ENCODE measurements at places on chromosomes 7 and 10.

DNA sequence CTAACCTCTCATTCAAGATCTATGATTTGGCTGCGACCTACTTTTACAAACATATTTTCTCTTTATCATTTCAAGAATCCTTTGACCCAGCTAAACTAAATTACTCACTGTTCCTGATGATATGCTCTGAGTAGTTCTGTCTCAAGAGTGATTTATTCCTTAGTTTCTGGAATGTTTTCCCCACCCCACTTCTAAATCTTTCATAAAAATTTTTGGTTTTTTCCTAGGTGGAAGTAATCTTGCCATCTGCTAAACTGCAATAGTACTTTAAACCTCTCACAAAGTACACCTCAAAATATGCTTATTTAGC lies 170.8 kb downstream of the DNAJC1 start:
- no peak for DNase-seq

DNA sequence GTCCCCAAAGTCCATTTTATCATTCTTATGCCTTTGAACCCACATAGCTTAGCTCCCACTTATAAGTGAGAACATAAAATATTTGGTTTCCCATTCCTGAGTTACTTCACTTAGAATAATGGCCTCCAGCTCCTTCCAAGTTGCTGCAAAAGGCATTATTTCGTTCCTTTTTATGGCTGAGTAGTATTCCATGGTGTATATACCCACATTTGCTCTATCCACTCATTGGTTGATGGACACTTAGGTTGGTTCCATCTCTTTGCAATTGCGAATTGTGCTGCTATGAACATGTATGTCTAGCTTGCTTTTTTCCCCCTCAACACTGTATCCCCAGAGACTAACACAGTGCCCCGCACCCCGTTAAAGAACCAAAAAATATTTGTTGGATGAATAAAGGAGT lies 670 bp upstream of the CAPZA2 start:
- DNase-seq: no peak

- no peak for DNase-seq
These were observed 26.4 kb upstream of the SVOPL start for GRCh38 chr7:138727336-138728099.

DNA sequence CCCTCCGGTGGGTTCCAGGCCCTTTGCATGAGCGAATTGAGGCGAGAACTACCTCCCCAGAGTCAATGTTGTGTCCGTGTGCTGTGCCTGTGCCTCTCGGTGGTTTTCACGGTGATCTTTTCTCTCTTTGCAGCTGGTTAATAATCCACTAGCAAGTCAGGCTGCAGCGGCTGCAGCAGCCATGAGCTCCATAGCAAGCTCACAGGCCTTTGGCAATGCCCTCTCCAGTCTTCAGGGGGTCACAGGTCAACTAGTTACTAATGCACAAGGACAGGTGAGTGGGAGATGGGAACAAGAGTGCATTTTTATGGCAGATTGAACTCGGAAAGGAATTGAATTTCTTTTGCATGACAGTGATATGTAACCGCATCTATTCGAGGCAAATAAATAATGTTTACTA lies 159.7 kb upstream of the YAE1 start:
- no peak for DNase-seq

DNA sequence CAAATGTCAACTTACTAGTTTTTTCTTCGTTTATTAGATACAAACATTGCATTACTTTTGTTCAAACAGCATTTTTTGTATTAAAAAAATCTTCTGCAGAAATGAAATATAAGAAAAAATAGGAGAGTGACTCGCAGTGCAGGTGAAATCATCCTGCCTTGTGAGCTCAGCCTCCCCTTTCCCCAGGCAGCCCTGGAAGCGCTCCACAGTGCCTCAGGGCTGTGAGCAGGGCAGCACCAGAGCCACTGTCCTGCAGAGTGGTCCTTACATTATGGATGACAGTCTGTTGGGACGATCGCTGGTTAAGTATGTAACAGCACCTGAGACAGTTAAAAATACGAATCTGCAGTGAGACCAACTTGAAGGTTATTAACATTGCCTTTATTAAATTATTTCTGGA lies 695.4 kb upstream of the POM121L12 start:
- DNase-seq: no peak

DNA sequence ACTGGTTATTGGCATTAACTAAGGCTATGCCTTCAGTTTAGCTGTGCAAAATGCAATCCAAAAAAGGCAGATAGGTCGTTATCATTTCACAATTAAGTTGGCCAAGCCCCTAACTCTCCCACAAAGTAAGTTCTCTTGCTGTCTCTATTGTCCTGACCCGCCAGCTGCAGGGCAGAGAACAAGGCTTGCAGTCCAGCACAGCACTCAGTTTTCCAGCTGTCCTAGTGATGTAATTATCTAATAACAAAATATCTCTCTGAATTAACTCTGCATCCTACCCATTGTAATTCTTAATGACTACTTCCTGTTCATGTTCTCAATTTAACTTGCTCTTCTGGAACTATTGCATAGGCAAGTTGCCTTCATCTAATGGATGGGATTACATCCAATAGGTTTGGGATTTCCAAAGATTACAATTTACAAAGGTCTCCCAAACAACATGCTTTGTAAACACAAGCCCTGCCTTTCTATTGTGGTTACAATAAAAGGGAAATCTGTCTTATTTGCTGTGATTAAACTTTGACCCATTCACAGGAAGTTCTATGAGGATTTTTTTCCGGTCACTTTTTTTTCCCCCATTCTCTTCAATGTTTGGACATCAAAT lies 55.2 kb downstream of the CDK6 start:
- no peak for DNase-seq

- no peak for DNase-seq
These were observed 82.9 kb downstream of the CDK14 start for GRCh38 chr7:90678986-90679385.

DNA sequence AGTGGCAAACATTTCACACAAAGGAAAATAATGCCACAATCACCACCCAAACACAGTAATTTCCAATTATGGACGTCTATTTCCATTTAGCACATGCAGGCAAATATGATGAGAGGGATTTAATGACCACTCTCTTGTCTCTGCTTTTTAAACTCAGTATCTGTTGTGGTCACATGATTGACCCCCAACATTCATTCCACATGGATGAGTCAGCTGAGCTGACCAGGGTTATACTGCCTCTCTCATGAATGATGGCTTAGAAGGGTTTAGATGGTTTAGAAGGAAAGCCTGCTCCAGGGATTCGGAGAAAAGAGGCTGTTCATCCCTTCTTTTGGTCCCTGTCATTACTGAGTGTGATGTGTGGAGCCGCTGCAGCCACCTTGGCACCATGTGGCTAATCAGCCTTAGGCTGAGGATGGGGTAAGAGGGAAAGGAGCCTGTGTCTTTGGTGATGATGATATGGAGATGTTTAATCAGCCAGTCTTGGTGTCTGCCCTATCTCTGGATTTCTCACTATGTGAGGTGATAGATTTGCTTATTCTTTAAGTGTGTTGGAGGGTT lies 38.2 kb upstream of the JAKMIP3 start:
- DNase-seq: no peak

GRCh38 chr7:158818325-158819213 lies 10.7 kb downstream of the ESYT2 start:
- DNase-seq: peak; percentile 90

- DNase-seq: no peak
These were observed 86.0 kb downstream of the HIP1 start for GRCh38 chr7:75652788-75653187.

DNA sequence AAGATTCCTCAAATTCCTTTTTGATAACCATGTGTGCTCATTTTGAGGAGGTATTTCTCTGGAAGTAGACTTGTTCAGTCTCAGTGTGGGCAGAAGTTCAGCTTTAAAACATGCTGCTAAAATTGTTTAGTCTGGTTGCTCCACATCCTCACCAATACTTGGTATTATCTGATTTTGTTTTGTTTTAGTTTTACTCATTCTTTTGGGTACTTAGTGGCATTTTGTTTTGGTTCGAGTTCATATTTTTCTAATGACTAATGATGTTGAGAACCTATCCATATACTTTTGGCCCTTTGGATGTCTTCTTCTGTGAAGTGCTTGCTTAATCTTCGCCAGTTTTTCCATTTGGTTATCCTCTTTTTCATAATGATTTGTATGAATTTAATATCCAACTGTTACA lies 694.2 kb upstream of the FZD8 start:
- no peak for DNase-seq

DNA sequence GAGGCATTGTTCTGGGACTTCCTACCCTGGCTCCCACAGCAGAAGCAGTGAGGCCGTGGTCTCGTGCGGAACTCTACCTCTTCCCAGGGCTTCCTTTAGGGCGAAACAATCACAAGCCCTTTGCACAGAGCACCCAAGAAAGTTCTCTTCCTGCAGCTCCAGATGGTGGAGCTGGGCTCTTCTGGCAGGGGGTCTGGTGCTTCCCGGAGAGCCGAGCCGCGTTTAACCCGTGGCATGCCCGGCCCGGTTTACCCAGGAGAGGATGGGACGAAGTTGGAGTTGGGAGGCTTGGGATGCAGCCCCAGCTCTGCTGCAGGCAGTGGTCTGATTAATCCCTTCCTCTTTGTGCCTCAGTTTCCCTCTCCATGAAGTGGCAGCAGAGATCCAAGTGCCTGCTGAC lies 9.0 kb upstream of the ATP6V0E2 start:
- DNase-seq: no peak

DNA sequence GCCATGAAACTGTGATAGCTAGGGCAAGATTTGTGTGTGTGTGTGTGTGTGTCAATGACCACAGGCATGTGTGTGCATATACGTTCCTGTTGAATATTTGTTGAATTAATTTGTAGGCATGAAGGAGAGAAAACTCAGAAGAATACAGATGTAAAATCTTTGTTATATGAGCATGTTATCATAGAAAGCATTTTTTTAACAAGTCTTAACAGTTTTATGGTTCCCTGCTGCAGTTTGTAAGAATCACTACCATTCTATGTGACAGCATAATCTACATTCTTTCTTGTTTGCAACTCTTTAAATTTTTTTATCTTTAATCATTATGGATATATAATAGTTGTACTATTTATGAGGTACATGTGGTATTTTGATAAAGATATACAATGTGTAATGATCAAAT lies 130.3 kb downstream of the CD36 start:
- no peak for DNase-seq

DNA sequence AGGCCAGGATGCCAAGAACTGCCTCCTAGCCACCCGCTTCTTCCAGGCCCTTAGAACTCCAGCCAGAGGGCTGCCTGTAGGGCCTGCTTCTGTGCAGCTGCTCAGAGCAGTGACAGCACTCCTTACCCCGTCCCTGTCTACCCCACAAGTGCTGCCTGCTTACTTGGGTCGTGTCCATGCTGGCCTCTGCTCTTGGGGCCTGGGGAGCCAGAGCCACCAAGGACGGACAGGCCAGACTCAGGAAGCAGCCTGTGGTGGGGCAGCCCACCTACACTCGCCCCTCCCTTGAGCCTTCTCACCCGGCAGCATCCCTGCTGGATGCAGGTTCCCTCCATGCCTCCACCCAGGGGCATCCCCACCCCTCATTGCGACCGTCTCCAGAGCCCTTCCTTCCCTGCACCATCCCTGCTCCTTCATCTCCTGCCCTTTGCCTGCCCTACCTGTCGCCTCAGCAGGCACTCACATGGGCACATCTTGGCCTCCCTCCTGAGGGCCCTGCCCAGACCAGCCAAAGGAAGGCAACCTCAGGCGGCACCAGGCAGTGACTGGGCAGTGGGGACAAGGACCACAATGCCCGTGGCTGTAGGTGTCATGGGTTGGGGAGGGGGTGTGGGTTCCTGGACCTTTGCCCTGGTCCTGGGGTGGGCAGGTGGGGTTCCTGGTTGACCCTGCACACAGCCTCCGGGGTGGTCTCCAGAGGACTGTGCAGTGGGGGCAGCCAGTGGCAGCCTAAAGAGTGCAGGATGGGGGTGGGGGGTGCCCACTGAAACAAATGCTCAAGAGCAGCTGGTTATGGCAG lies 78.0 kb upstream of the TNS3 start:
- no peak for DNase-seq

DNA sequence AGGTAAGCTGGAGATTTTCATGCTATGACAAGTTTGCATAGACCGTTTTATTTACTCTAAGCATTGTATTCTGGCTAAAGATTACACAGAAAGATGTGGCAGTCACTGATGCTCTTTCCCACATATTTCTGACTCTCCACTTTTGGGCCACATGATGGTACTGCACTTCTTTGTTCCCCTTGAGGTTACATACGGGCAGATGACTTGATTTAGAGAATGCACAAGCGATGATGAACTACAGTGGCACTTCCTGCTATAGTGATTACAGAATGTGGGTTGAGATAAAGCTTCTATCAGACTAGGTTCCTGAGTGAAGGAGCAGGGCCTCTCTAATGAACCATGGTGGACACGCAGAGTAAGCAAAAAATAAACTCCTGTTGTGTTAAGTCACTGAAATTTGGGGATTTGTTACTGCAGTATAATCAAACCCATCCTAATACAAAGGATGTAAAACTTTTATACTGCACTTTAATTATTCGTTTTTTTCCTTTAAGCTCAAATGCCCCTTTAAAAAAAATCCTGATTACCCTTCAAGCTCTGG lies 177.9 kb downstream of the TAX1BP1 start:
- no peak for DNase-seq

- DNase-seq: no peak
These were observed 74.5 kb upstream of the LEP start for GRCh38 chr7:128166603-128167041.

DNA sequence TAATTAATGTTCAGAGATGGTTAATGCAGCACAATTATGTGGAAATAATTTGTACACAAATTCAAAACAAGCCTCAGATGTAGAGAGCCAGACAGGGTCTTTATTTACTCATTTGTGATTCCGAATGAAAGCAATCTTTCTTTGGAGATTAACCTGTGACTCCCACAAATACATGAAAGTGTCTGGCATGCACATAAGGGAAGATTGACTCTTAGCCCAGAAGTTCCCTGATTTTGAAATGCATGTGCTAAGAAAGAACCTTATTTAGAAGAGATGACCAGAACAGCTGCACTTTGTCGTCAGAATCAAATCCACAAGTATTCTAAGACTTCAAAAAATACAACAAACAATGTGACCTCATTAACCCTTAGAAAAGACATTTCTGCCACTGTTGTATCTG lies 45.1 kb downstream of the RNLS start:
- DNase-seq: no peak

DNA sequence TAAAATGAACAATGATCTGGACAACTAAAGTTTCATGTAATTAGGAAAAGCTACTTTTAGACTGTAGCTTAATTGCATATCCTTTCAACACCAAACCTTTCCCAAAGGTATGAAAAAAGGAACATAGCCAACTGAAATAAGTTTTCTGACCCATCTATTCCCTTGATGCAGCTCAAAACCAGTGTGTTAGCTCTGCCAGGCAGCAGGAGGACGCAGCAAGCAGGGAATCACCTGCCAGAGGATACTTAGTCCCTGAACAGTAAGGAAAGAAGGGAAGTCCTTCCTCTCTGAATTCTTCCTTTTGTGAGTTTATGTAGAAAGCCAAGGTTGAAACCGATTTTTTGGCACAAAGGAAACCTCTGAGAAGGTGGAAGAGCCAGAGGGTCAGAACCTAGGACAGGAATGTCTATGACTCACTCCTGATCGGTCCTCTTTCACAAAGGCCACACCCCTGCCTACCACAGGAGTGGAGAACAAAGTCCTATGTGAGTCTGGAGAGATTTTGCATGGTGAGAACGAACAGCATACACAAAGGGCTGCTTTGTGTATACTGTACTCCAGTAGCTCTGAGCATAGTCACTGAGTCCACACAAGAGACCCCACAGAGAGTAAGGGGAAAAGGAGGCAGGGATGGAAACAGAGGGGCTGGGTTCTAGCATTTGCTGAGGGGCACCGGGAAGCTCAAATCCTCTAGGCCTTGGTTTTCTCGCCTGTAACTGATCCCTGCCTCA lies 68.8 kb upstream of the GSDME start:
- no peak for DNase-seq
